ENCODE measurements at places on chromosomes 7 and 10. TPM values are rescaled to one million over a fixed set of nuclear protein-coding genes. Genes with fewer than 3 reads are reported as not detected.
A peak's percentile ranks its signal among the peaks of the same experiment; 100 is the strongest.

ZNF365 gene
- 7.1 TPM for polyA plus RNA-seq

PARD3 gene
- 32.1 TPM for polyA plus RNA-seq

TRPV5 gene
- polyA plus RNA-seq: not detected

SPDYE5 gene
- not detected for polyA plus RNA-seq

PTPRN2 gene
- not detected for polyA plus RNA-seq

GRCh38 chr7:22841954-22842353, 19.3 kb upstream of the TOMM7 start:
- no peak for DNase-seq

DNA sequence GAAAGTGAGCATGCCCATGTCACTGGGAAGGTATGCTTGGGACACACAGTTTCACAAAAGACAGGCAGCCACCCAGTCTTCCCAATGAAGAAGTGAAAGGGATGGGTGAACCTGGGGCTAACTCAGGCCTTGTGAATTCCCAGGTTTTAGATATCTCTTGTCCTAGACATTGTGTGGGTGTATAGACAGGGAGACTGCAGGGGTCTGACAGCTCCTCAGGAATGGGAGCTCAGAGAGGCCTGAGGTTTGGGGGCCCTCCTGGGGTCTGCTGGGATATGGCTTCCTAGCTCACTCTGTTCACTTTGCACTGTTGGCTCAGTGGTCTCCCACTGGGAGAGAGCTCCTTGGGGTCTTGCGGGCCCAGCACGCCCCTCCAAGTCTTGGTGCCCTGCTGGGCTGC, 47.0 kb downstream of the WDFY4 start:
- no peak for DNase-seq

GRCh38 chr10:102718220-102718619, 3.8 kb downstream of the SFXN2 start:
- no peak for DNase-seq

DNA sequence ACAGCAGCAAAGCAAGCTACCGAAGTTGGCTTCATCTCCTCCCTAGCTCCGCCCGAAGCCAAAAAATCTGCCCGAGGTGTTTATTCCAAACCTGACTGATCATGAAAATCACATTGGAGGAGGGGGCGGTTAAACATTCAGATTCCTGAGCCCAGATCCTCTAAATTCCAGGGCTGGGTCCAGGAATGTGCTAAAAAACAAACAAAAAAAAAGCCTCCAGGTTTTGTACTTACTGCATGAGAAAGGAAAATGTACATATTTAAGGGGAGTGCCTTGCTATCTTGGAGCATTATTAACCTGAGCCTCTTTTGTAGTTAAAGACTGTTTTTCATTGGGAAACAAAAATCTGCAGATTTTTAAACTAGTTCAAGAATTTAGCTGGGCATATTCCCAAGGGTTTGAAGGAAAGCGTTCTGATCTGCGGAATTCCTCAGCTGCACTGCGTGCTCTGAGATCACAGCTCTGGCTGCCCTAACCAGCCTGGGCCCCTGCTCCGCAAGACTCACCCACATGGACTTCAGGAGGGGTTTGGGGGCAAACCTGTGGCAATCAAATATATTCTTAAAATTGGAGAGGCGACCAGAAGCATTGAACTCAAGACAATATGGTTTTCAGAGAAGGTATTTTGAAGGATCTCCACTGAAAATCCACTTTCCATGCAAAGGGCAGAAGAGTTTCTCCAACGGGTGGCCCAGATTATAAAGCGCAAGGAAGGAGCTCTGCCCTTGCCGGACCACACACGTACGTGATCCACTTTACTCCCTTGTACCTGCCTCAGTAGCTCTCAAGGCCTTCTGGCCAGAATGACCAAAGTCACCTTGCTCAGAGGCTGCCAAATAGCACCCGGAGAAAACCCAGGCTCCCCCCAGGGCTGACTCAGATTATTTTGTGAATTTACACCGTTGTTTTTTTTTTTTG, 10.0 kb upstream of the TNS3 start:
- DNase-seq: no peak

GRCh38 chr10:69407621-69408301, 9.0 kb downstream of the TACR2 start:
- no peak for DNase-seq

GRCh38 chr10:27470885-27471284, 33.2 kb upstream of the RAB18 start:
- no peak for DNase-seq

DNA sequence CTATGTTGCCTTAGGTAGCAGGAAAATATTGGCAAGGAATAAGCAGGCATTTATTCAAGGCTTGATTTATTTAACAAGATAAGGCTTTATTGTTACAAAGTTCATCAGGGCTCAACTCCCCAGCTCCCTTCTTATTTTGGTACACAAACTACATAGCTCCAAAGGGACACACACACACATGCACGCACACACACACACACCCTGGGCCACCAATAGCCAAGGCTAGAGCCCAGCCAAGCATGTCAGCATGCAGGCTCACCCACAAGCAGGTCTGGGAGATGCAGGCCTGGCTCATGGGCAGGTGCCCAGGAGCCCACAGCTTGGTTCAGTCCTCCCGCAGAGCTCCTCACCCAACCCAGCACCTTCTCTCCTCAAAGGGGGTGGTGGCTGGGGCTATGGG, 23.4 kb downstream of the LEP start:
- DNase-seq: no peak

DNA sequence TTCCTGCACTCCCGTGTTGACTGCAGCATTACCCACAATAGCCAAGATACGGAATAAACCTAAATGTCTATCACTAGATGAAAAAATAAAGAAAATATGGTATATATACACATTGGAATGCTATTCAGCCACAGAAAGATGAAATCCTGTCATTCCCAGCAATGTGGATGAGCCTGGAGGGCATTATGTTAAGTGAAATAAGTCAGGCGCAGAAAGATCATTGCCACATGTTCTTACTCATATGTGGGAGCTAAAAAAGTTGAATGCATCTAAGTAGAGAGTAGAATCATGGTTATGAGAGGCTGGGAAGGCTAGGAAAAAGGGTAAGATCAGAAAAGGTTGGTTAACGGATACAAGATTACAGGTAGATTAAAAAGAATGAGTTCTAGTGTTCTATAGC, 219.1 kb upstream of the MKI67 start:
- DNase-seq: no peak

DNA sequence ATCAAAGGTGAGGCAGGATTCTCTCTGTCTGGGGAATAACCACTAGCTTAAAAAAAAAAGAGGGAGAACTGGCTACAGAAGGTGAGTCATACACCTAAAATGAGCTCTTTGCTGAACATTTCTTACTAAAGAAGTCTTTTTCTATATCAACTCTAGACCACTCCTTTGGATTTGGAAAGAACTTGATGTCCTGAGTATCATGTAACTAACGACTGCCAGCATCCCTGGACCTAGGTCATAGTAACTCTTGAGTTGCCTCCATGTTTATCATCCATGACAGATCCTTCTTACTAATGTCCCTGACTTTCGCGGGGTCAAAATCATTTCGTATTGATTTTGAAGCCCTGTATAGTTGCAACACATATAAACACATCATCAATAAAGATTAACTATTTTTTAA, 89.1 kb downstream of the CNOT4 start:
- peak; percentile 20 for DNase-seq
